ENCODE measurements at places on chromosomes 7 and 10. TPM values are rescaled to one million over a fixed set of nuclear protein-coding genes. Genes with fewer than 3 reads are reported as not detected.

- peaks cover 8% of the 10 kb centered on the region for H3K4me1 ChIP-seq
- DNase-seq = no peak
- H3K27me3 ChIP-seq = peaks cover 9% of the 10 kb centered on the region
- no peaks in the 10 kb centered on the region for H3K36me3 ChIP-seq
- no peak overlapping the region for H3K27ac ChIP-seq
- H3K4me3 ChIP-seq = no peak overlapping the region
These were observed 176.5 kb upstream of the INHBA start for GRCh38 chr7:41879403-41879802.

GRCh38 chr7:102063690-102064180, 222.9 kb upstream of the SH2B2 start:
- peak overlapping the region; percentile 15 for H3K4me3 ChIP-seq
- peaks cover 19% of the 10 kb centered on the region for H3K4me1 ChIP-seq
- H3K36me3 ChIP-seq = peaks cover 8% of the 10 kb centered on the region
- H3K27ac ChIP-seq = peak overlapping the region; percentile 76
- DNase-seq = no peak

The GRB10 gene
- 18.8 TPM for total RNA-seq

DNA sequence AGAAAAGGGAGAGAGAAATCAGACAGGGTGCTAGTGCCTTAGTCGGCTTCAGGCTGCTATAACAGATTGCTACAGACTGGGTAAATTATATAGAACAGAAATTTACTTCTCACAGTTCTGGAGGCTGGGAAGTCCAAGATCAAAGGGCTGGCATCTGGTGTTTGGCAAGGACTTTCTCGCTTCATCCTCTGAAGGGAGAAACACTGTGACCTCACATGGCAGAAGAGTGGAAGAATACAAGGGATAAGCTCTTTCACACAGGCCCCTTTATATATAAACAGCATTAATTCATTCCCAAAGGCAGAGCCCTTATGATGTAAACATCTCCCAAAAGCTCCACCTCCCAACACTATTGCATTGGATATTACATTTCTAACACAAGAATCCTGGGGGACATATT, 235.5 kb upstream of the INHBA start:
- no peak overlapping the region for H3K27ac ChIP-seq
- DNase-seq = no peak
- H3K4me3 ChIP-seq = no peak overlapping the region

The GHITM gene
- total RNA-seq = 114 TPM

- DNase-seq = peak; percentile 55
- H3K36me3 ChIP-seq = no peaks in the 10 kb centered on the region
- peaks cover 42% of the 10 kb centered on the region for H3K27me3 ChIP-seq
- H3K27ac ChIP-seq = no peak overlapping the region
These were observed 101.9 kb downstream of the GRID1 start for GRCh38 chr10:86264481-86265231.

- H3K4me3 ChIP-seq = no peak overlapping the region
- H3K27ac ChIP-seq = no peak overlapping the region
- H3K4me1 ChIP-seq = peaks cover 6% of the 10 kb centered on the region
These were observed 131.8 kb upstream of the HABP2 start for GRCh38 chr10:113420733-113421675.

The CRHR2 gene
- 0.21 TPM for total RNA-seq

GRCh38 chr10:44857363-44858016, 53.6 kb upstream of the TMEM72 start:
- peak; percentile 76 for DNase-seq
- H3K4me1 ChIP-seq = peaks cover 24% of the 10 kb centered on the region
- peaks cover 20% of the 10 kb centered on the region for H3K27me3 ChIP-seq
- H3K36me3 ChIP-seq = no peaks in the 10 kb centered on the region
- peak overlapping the region; percentile 34 for H3K27ac ChIP-seq

DNA sequence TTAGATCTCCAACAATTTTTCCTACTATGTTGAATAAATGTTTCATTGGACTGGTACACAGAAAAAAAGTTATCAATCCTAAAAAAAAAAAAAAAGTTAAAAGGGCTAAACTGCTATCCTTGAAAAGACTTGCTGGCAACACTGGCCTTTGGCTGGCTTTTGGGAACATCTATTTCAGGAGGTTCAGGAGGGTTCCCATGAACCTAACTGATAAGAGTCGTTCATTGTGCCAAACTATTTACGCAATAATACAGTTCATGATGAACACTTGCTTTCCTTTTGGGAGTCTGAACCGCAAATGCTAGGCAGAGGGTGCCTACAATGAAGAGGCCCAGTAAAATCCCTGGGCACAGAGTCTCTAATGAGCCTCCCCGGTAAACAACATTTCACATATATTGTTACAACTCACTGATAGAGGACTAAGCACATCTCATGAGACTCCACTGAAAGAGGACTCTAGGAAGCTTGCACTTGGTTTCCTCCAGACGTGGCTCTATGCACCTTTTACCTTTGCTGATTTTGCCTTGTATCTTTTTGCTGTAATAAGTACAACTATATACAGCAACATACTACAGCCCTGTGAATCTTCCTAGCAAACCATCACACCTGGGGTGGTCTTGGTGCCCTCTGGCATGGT, 45.0 kb downstream of the ZFAND4 start:
- no peak overlapping the region for H3K27ac ChIP-seq
- DNase-seq = no peak
- no peaks in the 10 kb centered on the region for H3K4me1 ChIP-seq
- H3K4me3 ChIP-seq = no peak overlapping the region
- H3K36me3 ChIP-seq = peaks cover 4% of the 10 kb centered on the region

- H3K36me3 ChIP-seq = no peaks in the 10 kb centered on the region
- no peak overlapping the region for H3K4me3 ChIP-seq
- peaks cover 5% of the 10 kb centered on the region for H3K4me1 ChIP-seq
- H3K27me3 ChIP-seq = no peaks in the 10 kb centered on the region
- DNase-seq = no peak
These were observed 47.3 kb downstream of the LRRN3 start for GRCh38 chr7:111138193-111138569.

DNA sequence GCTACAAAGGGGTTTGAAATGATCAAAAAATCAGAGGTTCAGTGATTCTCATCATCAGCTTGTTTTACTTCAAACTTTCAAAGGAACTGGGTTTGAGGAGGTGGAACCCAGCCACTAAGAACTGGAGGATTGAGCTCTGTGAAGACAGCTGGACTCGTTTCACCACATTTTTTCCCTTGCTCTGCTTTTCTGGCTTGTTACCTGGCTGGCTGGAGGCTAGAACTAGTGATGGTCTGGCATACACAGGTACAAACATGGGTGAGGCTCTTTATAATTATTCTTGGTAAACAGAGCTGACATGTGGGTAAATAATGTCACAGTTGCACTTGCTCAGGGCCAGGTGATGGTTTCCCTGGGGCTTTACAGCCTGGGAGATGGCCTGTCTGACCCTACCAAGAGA, 352.5 kb downstream of the FGFR2 start:
- H3K4me3 ChIP-seq = peak overlapping the region; percentile 55
- H3K36me3 ChIP-seq = peaks cover 3% of the 10 kb centered on the region
- H3K27me3 ChIP-seq = no peaks in the 10 kb centered on the region
- peak overlapping the region; percentile 85 for H3K27ac ChIP-seq

DNA sequence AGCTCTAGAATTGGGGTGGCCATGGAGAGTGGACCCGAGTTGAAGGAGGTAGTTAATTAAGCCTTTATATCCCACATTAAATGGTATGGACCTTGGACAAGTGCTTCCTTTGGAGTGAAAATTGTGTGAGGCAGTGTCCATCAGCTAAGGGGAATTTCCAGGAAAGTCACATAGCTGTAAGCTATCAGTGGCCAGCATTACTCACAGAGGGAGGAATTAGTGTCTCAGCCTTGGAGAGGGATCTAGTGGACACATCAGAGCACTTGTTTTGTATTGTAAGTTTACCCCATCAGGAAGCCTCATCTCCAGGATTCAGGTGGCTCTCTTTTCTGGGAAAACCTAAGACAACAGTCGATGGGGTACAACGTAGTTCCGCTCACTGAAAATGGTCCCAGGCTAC, 416.7 kb downstream of the TFEC start:
- no peaks in the 10 kb centered on the region for H3K36me3 ChIP-seq
- no peaks in the 10 kb centered on the region for H3K27me3 ChIP-seq
- H3K4me1 ChIP-seq = no peaks in the 10 kb centered on the region

GRCh38 chr7:72343991-72344390, 68.1 kb downstream of the CALN1 start:
- no peak overlapping the region for H3K4me3 ChIP-seq
- H3K36me3 ChIP-seq = no peaks in the 10 kb centered on the region
- H3K4me1 ChIP-seq = no peaks in the 10 kb centered on the region
- DNase-seq = no peak
- peaks cover 46% of the 10 kb centered on the region for H3K27me3 ChIP-seq

DNA sequence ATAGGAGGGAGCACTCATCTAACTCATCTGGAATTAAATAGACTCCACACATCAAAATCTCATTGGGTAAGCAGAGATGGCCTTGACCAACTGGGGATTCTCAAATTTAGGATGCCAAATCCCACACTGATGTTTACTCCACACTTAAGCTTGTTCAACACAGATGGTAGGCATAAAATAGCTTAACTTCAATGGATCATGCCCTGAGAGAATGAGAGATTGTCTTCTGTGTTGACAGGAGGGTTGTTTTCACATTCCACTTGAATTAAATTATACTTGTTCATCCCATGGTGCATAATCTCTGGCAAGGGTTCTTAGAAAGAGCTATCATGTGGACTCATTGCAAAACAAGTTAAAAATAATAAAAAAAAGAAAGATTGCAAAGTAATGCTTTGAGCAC, 391.4 kb downstream of the PLXDC2 start:
- no peak for DNase-seq
- H3K36me3 ChIP-seq = peaks cover 30% of the 10 kb centered on the region
- H3K4me3 ChIP-seq = no peak overlapping the region
- no peaks in the 10 kb centered on the region for H3K4me1 ChIP-seq

- no peak overlapping the region for H3K27ac ChIP-seq
These were observed 338.9 kb downstream of the WDR37 start for GRCh38 chr10:1395025-1395480.

DNA sequence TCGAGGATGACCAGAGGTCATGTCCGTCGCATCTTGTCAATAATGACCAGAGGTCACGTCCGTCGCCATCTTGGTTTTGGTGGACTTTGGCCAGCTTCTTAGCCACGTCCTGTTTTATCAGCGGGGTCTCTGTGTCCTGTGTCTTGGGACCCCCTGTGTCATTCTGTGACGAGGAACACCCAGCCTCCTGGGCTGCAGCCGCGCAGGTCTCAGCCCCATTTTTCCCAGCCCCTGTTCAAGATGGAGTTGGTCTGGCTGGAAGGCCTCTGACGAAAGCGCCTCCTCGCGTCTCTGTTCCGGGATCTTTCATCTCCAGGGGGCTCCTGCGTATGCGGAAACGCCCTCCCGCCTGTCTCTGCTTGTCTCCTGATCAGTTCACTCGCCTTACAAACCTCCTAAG, 134.2 kb downstream of the ELFN1 start:
- H3K4me3 ChIP-seq = no peak overlapping the region
- H3K36me3 ChIP-seq = no peaks in the 10 kb centered on the region
- peaks cover 4% of the 10 kb centered on the region for H3K4me1 ChIP-seq
- H3K27ac ChIP-seq = no peak overlapping the region
- H3K27me3 ChIP-seq = peaks cover 11% of the 10 kb centered on the region

The ARHGAP21 gene
- total RNA-seq = 53.9 TPM

GRCh38 chr10:133460208-133460769, 6.5 kb downstream of the SCART1 start:
- H3K36me3 ChIP-seq = no peaks in the 10 kb centered on the region
- H3K4me1 ChIP-seq = no peaks in the 10 kb centered on the region
- H3K4me3 ChIP-seq = no peak overlapping the region
- no peak overlapping the region for H3K27ac ChIP-seq

DNA sequence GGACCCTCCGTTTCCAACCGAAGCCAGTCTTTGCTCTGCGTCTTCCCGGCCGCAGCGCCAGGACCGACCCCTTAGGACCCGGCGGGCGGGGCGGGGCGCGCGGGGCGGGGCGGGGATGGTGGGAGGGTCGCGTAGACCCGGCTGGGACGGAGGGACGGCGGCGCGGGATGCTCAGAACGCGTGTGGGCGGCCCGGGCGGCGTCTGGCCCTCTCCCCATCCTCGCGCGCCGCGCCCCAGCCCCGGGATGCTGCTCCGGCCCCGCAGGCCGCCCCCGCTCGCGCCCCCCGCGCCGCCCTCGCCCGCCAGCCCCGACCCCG, at the start of gene UTF1:
TSS of gene UTF1 (plus strand) at position 174 of the 318 bp plus-strand sequence. CDS start at position 246, 72 bp downstream.
- H3K4me3 ChIP-seq = peak within 1 kb of the TSS; percentile 9
- H3K36me3 ChIP-seq = no peaks in the 10 kb centered on the region
- H3K27ac ChIP-seq = no peak within 1 kb of the TSS
- H3K27me3 ChIP-seq = peaks cover 74% of the 10 kb centered on the region
- DNase-seq = no peak
- H3K4me1 ChIP-seq = no peaks in the 10 kb centered on the region

All from type B pancreatic cell (in vitro differentiated cells).